GM03348 (cell line): ENCODE measurements at places on chromosomes 2 and 18.

GRCh38 chr2:162478721-162479129 lies 134.8 kb downstream of the GCA start:
- DNase-seq = no peak

GRCh38 chr2:156526950-156527636 lies 90.9 kb downstream of the GPD2 start:
- DNase-seq = no peak

- no peak for DNase-seq
These were observed 182.2 kb downstream of the FIGN start for GRCh38 chr2:163553601-163554000.

DNA sequence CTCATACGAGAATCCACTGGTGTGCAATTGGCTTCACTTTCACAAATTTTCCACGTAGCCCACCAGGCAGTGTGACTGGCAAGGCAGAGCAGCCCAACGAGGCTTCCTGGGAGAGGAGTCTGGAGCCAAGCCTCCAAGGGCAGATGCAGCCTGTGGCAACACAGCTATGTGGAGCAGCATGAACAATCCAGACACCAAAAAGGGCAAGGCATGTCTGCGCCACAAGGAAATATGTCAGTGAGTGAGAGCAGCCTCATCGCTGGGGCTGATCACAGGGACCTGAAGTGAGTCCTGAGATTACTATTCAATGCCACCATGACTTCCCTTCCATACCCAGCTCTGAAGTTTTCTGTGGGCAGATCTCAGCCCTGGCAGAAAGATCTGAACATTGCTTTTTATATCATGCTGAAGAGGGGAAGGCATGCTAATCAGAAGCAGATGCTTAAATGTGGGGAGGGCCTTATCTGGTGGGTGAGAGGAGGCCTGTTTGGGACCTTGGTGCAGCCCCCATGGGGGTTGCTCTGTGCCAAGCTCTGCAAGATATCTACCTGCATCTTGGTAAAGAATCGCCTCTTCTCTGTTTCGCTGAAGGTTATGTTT lies 40.0 kb upstream of the PUM2 start:
- DNase-seq = no peak

- no peak for DNase-seq
These were observed 128.1 kb upstream of the AQP4 start for GRCh38 chr18:26993568-26993967.

- no peak for DNase-seq
These were observed 7.4 kb upstream of the GPR17 start for GRCh38 chr2:127638361-127639110.

- no peak for DNase-seq
These were observed 115.4 kb upstream of the STK17B start for GRCh38 chr2:196286821-196287220.

- no peak for DNase-seq
These were observed 481.6 kb downstream of the IRS1 start for GRCh38 chr2:226317970-226318369.

DNA sequence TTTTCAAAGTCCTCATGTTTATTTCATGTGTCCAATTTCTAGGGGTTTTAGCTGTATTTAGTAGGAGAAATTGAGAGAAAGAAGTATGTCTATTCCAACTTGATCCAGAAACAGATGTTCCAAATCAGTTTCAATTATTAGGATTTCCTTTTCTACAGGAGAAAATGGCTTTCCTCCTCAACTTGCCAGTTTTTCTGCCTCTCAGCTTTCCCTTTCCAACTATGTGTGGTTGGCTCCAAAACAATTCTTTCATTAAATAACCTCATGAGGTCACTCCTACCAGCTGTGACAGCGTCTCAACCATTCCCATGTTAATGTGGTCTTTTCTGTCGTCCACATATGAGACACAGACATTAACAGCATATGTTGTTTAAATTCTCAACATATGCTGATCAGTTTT lies 13.1 kb downstream of the XIRP2 start:
- DNase-seq = no peak

- no peak for DNase-seq
These were observed 100.9 kb upstream of the SPHKAP start for GRCh38 chr2:228282376-228282775.

- DNase-seq = no peak
These were observed 5.7 kb downstream of the SCN3A start for GRCh38 chr2:165198181-165198580.

GRCh38 chr2:224817676-224818075 lies 101.5 kb upstream of the CCDC195 start:
- no peak for DNase-seq

GRCh38 chr2:119599384-119599783 lies 55.1 kb downstream of the CFAP221 start:
- DNase-seq = no peak

GRCh38 chr2:82494739-82495138 lies 1964.3 kb downstream of the SUCLG1 start:
- DNase-seq = no peak

- peak; percentile 17 for DNase-seq
These were observed 54.7 kb downstream of the EML4 start for GRCh38 chr2:42223855-42224268.

DNA sequence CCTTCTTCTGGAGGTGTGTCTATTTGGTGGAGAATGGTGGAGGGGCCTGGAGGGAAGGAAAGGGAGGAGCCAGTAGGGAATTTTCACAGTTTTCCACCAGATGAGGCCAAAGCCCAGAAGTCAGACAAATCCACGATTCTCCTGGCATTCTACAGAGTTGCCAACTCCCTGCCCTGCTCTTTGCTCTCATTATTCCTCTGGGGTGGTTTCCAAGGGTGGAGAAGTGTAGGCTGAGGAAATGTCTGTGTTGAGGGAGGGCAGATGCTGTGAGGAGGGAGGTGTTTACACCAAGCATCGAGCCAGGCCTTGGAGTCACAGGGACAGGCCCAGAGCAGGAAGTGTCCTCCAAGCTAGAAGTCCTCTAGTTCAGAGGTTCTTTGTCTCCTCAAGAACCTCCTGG lies 124.1 kb upstream of the LGALSL start:
- DNase-seq = peak; percentile 57

- DNase-seq = no peak
These were observed 111.7 kb downstream of the ANKRD44 start for GRCh38 chr2:197198890-197199289.

GRCh38 chr2:133768658-133769435 lies 200.6 kb upstream of the NCKAP5 start:
- no peak for DNase-seq

DNA sequence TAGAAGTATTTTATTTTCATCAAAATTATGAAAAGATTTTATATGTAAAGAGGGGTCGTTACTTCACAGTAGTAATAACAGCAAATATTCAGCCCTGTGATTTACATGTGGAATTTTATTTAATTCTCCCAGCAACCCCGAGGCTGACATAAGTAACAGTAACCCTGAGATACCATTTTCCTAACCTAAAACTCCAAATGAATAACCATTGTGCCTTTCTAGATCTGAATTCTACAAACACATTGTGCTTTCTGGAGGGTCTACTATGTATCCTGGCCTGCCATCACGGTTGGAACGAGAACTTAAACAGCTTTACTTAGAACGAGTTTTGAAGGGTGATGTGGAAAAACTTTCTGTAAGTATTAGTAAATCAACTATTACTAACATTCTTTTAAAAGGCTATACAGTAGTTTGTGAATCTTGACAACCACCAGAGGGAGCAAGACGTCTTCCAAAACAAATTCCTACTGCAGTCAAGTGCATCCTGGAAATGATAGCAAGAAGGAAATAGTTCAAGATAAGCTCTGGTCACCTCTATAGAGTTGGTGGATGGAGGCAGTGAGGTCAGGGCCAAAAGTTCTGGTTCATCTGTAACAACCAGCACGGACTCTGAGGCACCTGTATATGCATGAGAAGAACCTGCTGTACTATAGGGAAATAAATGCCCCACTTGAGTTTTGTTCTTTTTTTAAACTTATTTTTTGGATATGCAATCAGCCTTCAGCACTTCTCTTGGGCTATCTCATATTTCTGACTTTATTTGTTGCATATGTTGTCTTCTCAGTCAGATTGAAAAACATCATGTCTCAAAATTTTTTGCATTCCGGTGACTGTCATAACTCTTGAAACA lies 37.4 kb downstream of the ACTR2 start:
- DNase-seq = peak; percentile 62

GRCh38 chr2:155485141-155485842 lies 786.8 kb downstream of the KCNJ3 start:
- no peak for DNase-seq

- DNase-seq = no peak
These were observed 243.5 kb downstream of the STK39 start for GRCh38 chr2:168003876-168004275.

- no peak for DNase-seq
These were observed 52.2 kb downstream of the ODC1 start for GRCh38 chr2:10395893-10396292.

- DNase-seq = no peak
These were observed 334.5 kb downstream of the ARHGAP15 start for GRCh38 chr2:143463719-143464118.

GRCh38 chr18:23237524-23238151 lies 102.4 kb downstream of the CABLES1 start:
- peak; percentile 68 for DNase-seq

DNA sequence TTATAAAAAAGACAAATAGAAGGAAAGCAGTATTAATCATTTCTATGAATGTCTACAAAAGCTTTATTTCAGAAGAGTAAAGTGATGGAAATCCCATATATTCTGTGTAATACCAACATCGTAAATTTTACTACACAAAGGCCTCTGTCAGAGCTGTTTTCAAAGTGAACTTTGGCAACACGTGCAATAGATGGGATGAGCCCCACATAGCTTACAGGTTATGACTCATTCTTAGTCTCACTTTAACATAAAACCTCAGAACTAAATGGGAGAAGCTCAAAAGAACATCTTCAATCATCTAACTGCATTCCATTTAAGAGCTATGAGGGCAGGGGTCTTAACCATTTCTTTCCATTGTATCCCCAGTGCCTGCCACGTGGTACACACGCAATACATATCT lies 11.5 kb downstream of the VPS4B start:
- DNase-seq = peak; percentile 61

- DNase-seq = no peak
These were observed 60.4 kb upstream of the RNF152 start for GRCh38 chr18:61953161-61953560.

DNA sequence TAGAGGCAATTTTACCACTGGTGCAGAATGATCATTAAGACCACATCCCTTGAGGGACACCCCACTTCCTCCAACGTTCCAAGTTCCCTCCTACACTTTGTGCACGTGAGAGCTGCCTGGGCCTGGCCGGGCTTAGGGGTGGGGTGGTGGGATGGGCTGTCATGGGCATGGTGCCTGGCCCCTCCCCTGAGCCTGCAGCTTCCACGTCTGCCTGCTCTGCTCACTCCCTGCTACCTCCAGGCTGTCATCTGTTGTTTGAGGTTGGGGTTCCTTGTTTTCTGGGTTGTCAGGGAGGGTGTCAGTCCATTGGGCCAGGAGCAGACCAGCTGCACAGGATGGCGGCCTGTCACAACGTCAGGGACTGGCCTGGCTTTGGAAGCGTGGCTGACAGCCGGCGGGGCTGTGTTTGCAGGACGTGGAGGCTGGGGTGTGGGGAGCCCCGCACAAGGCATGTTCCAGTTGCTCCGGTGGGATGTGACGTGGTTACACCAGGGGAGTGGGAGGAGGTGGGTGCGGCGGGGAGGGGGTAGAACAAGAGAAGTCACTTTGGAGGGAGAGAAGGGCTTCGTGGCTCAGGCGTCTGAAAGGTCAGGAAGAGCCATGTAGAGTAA lies 72.3 kb downstream of the RTP5 start:
- no peak for DNase-seq

- no peak for DNase-seq
These were observed 70.6 kb downstream of the MARCO start for GRCh38 chr2:119012345-119013301.

DNA sequence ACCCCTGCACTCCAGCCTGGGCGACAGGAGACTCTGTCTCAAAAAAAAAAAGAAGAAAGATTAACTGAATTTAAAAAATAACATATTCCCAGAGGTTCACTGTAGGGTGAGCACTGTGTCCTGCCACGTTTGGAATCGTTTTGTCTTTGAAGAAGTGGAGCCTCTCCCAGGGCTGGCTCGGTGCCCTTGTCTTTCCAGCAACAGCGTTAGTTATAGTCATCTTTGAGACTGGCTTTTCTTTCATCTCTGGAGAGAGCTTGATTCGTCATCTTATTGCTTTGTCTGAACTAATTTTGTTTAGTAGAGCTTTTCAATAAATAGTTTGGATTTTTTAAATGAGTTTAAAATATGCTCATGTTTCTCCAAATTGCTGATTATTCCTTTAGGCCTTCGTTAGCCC lies 50.5 kb downstream of the IMPA2 start:
- DNase-seq = peak; percentile 77

- peak; percentile 83 for DNase-seq
These were observed 87.5 kb downstream of the TFCP2L1 start for GRCh38 chr2:121197369-121198091.

GRCh38 chr2:136246086-136246669 lies 128.2 kb upstream of the CXCR4 start:
- DNase-seq = peak; percentile 36

- DNase-seq = no peak
These were observed 3.3 kb downstream of the PTGR3 start for GRCh38 chr18:75205514-75206132.

GRCh38 chr2:223914324-223914723 lies 30.8 kb downstream of the WDFY1 start:
- no peak for DNase-seq

DNA sequence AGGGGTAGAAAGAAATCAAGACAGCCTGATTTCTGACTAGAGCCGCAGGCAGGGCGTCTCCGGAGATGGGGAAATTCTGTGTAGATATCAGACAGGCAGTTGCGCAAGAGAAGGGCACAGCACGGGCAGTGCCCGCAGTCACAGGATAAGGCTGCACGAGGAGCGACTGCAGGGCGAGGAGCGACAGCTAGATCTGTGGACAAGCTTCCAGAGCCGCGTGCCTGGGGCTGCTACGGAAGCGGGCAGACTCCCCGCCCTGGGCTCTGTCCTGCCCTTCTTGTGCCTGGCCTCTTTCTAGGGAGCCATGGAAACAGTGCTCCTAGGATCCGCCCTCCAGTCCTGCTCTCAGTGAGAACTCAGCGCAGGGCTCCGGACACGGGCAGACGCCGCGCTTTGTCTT lies 12.6 kb downstream of the MC5R start:
- DNase-seq = no peak

GRCh38 chr2:86315084-86315483 lies 22.3 kb downstream of the REEP1 start:
- DNase-seq = no peak

- no peak for DNase-seq
These were observed 106.3 kb downstream of the TRIM43 start for GRCh38 chr2:95698146-95698545.

- no peak for DNase-seq
These were observed 91.7 kb upstream of the RMDN2 start for GRCh38 chr2:37833423-37833822.

DNA sequence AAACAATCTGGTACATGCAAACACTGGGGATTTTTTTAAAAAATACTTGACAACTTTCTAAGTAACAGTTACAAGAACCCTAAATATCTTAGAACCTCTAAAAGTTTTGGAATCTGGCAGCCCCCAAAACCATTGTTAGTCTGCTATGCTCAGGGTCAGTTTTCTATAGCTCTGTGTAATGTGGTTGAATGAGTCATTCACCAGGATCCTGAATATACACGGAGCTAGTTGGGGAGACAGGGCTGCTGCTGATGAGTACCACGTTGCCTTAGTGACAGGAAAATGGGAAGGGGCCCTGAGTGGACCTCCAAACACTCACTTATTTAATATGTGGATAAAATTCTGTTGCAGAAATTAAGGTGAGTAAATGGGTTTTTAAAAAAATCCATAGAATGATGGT lies 36.9 kb upstream of the TANC1 start:
- DNase-seq = peak; percentile 59
